Right ventricle myocardium inferior (tissue), 1 donor: ENCODE measurements at places on chromosomes 4 and X.

GRCh38 chr4:40388239-40388638 is 53.1 kb downstream of the CHRNA9 start:
- DNase-seq = no peak

DNA sequence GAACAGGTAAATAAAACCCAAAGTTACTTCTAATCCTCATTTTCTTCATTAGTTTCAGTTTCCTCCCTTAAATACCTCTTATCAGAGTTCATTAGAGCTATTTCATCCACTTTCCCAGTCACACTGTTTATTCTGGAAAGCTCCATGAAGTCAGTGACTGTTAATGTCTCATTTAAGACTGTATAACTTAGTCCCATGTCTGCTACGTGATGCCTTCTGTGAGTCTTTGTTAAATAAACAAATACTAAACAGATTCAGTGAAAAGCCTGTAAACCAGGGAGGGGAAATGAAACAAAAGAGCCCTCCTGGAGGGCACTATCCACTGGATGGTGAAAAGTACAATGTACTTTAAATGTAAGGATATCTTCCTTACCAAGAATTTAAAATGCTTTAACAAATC is 24.7 kb downstream of the ACE2 start:
- DNase-seq = no peak

DNA sequence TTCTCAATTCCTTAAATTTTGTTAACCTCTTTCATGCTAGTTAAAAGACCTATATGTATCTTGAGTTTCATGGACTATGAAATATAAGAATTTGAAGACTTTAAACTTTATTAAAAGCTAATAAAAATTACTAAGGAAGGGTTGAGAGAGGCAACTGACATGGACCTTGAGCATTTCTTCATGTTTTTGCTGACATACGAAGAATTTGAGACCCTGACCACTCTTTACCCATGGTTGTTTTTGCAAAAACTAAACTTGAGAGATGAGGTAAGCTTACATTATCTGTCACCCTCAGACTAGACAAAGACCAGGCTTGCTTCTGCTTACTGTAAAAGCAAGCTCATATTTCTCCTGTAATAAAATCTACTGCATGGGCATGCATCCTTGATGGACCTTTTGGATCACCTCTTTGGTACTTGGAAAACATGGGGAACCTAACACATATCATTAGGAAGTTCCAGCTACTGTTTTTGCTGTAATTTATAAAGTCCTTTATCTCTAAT is 338.2 kb upstream of the PABPC4L start:
- no peak for DNase-seq

DNA sequence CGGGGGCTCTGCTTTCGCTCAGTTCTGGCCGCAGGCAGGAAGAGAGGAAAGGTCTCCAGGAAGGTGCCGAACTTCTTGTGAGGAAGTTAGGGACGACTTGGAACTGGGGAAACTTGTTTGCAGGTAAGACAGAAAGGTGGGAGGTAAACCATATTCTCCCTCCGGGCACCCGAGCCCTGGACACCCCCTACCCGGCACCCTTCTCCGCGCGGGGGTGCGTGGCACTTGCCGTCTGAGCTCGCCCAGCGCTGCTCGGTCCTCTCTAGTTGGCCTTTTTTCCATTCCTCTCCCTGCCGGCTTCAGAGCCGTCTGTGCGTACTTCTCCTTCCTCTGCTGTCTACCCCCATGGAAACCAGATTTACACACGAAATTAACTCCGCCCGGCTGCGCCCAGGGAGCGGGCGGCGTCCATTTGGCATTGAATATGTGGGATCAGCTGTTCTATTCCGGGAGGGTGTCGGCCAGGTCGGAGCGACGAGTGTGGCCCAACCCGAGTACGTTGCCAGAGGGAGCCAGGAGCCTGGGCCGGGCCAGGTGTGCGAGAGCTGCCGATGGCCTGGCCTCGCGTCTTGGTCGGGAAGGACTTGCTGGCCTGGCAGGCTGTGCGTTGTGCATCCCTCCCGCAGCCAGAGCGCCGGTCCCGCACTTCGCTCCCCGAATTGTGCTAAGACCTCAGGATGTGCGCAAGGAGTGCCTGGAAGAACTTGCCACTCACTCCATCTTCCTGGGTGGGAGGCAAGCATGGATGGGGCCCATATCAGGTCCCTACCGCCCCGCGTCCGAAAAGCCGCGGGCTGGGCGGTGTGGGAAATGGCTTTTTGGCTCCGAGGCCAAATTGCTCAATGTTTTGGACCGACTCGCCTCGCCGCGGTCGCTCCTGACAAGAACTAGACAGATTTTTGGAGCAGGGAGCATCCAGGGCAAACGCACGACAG is 1.7 kb downstream of the PDGFRA start:
- DNase-seq = peak; percentile 79

GRCh38 chr4:123701131-123701575 is 304.6 kb downstream of the SPRY1 start:
- DNase-seq = no peak

DNA sequence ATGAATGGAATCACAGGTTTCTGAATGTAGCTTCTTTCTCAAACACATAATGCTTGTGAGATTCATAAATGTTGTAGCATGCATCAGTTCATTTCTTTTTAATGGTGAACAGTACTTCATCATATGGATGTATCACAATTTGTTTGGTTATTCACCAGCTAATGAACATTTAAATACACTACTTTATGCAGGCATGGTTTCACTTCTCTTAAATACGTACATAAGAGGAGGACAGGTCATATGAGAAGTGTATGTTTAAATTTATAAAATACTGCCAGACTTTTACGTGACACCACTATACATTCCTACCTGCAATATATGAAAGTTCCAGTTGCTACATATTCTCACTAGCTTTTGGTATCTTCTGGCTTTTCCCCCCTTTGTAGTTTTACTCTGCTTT is 65.4 kb downstream of the ANKRD17 start:
- no peak for DNase-seq

DNA sequence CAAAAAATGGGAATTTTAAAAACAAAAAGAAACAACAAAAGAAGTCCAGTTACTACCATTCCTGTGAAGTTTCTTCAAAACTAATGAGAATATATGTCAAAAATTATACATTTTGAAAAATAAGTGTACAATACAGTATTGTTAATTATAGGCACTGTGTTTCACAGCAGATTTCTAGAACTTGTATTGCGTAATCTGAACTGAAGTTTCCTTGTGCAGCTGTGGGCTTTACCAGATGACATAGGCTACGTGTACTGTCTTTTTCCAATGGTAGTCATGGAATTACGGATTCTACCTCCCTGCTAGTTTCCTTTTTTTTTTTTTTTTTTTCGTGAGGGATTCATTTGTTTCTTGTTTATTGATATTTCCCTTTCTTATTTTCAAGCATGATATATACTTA is 113.8 kb upstream of the GABRA2 start:
- DNase-seq = no peak

DNA sequence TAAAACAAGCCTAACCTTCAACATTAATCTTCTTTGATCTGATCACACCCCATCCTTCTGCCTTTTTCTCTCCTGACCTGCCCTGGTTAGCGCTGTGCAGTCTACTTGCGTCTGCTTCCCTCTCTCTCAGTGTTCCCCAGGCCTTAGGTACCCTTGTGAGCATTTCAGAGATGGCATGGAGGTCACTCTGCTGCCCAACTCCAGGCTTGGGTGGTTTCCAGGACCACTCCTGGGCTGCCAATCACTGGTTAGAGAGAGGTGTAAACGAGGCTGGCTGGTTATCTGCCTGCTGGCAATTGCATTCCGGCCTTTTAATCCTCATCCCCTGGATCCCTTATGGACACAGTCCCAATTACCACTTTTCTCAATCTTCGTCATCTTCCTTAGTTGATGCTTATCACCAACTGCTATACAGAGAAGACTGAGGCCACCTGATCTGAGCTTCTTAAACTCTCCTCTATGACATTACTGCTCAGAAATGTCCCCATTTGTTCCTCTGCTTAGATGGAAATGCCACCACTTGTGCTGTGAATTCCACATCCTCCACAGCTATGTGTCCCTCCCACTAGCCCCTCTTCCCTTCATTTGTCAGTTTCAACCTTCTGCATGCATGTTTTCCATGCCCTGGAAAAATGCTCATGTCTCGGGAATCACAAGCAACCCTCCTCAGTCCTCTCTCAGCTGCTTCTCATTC is 29.0 kb upstream of the BCLAF3 start:
- no peak for DNase-seq

DNA sequence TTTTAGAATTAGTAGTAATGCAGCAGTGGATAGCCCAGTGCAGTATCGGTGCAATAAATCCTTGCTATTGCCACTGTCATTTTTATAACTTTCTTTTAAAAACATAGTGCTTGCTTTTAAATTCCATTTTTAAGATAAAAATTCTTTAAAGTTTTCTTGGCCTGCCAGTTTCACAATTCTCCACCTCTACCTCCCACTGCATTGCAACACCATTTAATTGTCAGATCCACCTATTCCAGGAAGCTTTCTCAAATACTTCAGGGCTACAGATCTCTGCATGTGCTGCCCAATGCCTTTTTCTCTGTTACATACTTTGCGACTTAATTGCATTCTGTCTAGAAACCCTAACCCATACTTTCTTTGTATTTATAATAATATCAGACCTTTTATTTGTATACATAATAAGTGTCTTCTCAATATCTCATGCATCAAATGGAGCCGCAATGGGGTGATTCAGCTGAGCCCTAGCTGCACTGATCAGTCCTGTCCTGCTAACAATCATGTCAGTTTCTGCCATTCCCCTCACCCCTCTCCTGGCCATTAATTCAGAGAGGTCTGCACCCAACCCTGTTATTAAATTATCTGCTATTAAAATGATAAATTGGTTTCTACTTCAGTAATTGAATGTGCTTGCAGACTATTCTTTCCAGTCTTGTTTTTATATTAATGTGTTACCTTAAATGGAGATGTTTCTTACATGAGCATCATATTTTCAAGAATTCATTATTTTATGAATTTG is 193.1 kb downstream of the SLIT2 start:
- no peak for DNase-seq

DNA sequence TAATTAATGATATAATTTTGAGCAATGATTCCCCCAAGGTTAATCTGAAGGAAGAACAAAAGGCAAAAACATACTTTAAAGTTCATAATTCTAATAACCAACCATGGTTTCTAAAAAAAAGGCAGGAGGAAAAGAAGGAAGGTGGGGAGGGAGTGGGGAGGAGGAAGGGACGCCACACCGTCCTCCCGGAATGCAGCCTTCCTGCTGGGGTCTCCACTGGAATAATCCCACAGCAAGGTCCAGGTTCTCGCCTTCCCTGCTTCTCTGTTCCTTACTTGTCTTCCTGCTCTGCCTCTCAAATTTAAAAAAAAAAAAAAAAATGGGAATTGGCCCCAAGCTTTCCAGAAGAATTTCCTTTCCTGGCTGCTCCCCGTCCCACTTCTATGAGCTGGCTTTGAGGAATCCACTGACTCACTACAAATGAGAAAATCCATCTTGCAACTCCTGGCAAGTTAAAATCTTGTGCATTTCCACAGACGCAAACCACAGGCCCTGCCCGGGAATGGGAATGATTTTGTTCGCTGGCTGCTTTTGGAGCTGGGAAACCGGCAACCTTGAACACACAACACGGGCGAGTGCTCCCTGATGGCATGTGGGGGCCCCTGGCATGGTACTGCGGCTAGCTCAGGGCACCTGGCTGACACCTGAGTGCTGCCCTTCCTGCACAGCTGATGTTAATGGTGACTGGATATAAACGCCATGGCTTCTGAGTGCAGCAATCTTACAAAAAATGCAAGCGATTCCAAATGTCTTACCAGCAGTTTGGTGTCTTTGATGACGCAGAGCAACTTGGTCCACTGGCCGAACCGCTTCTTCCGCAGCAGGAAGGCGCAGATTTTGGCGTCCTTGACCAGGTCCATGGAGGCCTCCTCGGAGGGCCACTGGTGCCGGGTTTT is 97.0 kb downstream of the AFAP1 start:
- DNase-seq = no peak

DNA sequence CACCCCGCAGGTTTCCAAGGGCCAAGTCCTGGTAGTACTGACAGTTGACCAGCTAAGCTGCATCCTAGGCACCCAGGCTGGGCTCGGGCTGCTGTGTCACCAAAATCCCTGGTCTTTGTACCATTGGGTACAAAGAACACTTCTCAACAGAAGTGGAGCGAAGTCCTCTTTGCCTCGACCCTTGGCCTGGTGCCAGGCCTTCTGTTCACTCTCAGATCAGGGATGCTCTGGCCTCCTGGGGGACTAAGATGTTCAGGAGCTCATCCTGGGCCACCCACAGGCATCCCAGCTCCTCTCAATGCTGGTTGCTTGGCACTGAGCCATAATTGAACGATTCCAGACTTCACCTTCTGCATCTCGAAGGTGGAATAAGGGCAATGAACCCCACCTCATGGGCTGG is 13.8 kb upstream of the SLC2A9 start:
- no peak for DNase-seq

DNA sequence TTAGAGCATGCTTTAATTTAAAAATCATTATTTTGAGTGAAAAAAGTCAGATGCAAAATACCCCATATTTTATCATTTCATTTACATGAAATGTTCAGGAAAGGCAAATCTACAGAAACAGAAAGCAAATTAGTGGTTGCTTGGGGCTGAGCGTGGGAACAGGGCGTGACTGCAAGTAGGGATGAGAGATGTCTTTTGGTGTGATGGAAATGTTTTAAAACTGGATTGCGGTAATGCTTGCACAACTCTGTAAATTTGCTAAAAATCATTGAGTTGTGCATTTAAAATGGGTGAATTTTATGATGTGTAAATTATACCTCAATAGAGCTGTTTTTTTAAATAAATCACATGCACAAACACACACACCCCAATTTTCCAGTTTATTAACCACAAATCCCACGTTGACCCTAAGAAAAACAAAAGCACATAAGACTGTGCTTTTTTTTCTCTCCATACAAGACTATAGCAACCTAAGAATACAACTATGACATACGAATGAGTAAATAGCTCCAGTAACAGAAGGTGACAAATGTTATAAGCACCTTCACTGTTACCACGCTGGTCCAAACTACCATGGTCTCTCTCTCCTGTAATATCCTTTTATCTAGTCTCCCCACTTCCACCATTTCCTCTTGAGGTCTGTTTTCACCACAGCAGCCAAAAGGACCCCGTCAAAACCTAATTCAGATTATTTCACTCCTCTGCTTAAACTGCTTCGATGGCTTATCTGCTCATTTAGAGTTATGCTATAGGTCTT is 37.2 kb downstream of the FRMD7 start:
- DNase-seq = no peak

- DNase-seq = no peak
Observed at GRCh38 chrX:134537179-134537955, 77.4 kb downstream of the HPRT1 start.

DNA sequence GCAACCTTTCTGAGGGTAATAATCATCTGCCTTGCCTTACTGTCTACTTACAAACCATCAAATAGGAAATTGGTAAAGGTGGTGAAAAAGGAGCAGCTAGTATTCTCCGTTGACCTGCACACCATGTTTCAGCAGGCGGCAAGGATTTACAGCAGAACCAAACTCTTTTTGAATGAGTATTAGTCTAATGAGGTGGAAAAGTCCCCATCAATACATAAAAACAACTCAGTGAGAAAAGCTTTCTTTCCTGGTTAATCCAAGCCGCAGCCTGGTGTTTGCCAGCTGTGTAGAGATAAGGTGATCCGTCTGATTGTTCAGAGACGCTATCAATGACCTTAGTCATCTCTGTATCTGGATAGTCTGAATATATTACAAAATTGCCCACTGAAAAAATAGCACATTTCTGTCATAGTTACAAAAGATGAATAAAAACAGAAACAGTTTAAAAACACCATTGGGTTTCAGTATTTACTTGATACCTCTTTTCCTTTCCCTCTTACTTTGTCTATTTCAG is 110.4 kb upstream of the TBC1D9 start:
- DNase-seq = no peak
